Transverse colon (tissue), 4 donors: ENCODE measurements at places on chromosomes 16 and 17. TPM values are rescaled to one million over a fixed set of nuclear protein-coding genes. Genes with fewer than 3 reads are reported as not detected.

Gene TBC1D3G
- total RNA-seq: not detected

Gene GAS7
- total RNA-seq: 13.3 TPM

Gene NPIPA8
- not detected for total RNA-seq

Gene MYO1D
- 569 TPM for total RNA-seq

Gene TGFB1I1
- total RNA-seq: 43.0 TPM

Gene OR1A1
- not detected for total RNA-seq

Gene IL34
- not detected for total RNA-seq

Gene TNS4
- total RNA-seq: 1.2 TPM

Gene KLHL10
- total RNA-seq: not detected

DNA sequence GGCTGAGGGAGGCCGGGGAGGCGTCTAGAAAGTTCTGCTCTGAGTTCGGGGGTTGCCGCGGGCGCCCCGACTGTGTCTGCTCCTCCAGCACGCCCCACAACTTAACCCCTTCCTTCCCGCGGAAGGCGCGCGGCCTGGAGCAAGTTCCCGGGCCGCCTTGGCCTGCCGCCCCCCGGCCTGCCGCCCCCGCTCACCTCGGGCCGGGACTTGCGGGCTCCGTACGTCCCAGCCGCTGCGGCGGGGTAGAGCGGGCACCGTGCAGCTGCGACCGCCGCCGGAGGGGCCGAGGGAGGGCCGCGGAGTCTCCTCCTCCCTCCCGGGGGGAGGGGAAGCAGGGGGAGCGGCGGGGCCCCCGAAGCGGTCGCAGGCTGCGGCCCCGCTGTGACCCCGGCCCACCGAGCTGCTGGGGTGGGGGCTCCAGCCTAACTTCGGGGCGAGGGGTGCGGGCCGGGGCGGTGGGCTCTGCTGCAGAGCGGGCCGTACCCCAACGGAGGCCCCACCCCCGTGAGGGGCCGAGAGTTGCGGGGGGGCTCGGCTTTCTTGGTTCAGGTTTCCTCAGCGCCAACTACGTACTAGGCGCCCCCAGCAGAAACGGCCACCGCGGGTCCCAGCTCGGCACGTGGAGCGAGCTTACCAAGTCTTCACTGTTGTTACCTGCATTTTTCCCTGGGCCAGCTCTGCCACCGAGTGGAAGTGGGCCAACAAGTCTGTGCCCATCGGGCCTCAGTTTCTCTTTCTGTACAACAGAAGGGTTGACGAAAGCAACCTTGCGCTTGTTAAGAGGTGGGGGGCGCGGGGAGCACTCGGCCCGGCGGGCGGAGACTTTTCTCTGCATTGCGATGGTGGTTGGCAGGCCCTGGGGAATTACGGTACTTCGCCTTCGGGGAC lies at the start of gene CCDC102A:
Gene CCDC102A, minus strand, starts transcription at position 266 of the 888 bp plus-strand sequence. CDS start 7,394 bp downstream, outside the sequence.
- no peak for DNase-seq

DNA sequence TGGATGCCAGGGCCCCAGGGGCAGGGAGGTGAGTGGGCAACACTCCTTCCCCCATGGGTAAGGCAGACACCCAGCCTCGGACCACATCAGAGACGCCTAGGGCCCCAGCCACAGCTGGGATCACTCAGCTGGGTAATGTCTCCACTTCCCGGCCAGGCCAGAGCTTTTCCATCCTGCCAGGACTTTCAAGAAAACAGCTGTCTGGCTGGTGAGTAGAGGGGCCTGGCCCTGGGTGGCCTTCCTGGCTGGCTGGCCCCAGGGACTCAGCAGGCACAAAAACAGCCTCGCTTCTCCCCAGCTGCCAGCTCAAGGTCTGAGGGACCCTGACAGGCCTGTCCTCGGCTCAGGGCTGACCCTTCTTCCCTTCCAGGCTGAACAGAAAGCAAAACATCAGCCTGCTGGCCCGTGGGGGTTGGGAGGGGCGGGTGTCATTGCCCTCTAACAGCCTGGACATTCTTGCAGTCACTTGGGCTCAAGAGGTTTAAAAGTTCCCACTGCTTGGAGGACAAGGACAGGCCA lies 45.3 kb upstream of the JPH3 start:
- no peak for DNase-seq

- DNase-seq: no peak
Measured at GRCh38 chr17:50213026-50214022, 11.9 kb upstream of the COL1A1 start.

DNA sequence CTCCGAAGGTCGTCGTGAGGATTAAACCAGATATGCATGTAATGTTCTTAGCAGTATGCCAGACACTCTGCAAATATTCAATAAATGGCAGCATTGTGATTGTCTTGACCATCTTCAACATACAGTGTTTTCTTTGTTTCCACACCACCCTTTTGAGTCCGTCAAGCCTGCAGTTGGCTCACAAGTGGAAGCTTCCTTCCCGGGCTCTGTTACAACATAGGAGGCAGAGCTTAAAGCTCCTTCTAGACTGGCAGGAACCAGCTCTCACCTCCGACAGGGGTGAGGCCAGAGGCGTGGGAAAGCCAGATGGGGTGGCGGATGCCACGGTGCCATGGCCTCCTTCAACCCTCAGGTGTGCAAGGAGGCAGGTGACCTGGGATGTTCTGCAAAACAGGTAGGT lies 138.3 kb downstream of the FOXL1 start:
- DNase-seq: no peak

DNA sequence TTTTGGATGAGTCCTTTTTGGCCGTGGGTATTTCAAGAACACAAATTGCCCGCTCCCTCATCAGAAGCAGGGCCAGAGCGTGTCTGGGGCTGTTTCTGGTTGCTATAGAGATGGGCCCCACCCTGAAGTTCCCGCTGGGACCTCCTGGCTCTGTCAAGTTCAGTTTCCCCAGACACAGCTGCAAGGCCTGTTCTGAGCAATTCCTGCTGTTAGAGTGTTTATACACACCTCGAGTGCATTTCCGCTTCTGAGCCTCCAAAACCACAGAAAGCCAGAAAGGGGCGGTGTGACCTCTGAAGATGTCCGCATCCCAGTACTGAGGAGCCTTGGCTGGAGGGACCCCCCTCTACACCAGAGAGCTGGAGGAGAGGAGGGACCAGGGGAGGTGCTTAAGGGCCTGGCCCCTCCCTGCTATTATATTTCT lies 9.3 kb upstream of the WBP2 start:
- DNase-seq: peak; percentile 75

DNA sequence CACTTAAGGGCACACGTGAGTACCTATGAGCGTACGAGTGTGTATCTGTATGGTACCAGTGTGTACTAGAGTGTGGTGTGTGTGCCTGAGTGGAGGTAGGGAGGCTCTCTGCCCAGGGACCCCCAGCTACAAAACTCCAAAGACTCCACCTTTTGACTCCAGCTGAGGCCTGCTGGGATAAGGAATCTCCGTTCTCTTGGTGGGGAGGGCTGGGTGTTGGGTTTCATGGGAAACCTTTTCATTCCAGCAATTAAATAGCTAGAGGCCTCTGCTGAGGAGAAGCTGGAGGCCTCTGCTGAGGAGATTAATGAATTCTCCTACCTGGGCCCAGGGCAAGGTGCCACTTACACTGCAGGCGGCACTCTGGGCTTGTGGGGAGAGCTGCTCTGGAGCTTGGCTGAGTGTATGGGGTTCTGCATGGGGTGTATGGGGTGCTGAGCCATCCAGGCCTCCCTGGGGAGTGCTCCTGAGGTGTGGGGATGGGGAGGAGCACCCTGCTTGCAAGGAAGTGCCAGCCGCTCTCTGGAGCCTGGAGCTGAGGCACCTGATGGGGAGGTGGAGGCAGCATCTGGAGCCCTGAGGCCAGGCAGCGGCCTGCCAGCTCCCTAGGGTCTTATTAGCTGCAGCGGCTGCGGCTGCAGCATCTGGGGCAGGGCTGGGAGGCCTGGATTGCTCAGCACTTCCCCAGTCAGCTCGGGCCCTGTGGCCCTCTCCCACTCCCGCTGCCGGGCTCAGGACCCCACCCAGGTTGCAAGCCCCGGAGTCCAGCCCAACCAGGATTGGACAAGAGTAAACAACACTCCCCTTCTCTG lies 4.6 kb downstream of the ANKRD13B start:
- DNase-seq: no peak

DNA sequence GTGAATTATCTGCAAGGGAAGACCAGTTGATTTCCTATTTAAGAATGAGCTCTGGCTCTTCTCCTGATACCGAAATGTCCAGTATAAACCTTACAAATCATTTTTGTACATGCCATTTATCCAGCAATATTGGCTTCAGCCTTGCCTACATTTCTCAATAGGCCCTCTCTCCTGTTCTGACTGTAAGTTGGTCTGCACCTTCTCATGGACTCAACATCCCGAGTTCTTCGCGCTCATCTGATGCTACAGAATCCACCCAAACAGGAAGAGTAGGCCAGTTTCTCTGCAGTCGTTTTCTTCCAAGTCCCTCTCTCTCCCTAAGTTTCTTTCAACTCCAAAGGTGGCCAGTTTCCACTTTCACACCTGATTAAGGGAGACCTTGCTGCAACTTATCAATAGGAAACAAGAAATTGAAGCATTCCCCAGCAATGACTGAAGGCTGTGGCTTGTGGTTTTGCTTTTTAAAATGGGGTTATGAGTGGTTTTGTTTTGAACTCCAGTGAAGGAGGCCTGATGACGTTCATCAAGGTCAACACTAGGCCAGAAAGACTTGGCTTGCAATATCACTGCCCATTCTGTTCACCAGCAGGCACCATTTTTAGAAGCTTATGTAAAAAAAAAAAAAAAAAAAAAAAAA lies 383.0 kb downstream of the MAF start:
- no peak for DNase-seq

DNA sequence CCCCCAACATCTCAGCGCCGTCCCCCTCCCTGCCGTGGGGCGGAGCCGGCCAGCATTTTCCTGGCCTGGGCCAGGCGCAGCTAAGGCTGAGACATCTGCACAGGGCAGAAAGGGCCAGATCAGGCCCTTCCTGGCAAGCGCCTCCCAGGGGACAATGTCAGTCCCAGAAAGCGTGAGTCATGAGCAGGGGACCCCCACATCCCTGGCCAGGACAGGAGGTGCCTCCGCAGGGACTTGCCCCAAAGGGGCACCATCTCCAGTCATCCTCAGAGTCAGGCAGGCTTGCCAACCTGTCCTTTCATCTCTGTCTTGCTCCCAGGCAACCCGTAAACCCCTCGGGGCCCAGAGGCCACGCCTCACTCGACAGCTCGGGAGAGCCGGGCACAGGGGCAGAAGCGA lies 43.2 kb downstream of the SOCS1 start:
- no peak for DNase-seq

- no peak for DNase-seq
Measured at GRCh38 chr17:79985943-79986391, 49.7 kb downstream of the TBC1D16 start.

DNA sequence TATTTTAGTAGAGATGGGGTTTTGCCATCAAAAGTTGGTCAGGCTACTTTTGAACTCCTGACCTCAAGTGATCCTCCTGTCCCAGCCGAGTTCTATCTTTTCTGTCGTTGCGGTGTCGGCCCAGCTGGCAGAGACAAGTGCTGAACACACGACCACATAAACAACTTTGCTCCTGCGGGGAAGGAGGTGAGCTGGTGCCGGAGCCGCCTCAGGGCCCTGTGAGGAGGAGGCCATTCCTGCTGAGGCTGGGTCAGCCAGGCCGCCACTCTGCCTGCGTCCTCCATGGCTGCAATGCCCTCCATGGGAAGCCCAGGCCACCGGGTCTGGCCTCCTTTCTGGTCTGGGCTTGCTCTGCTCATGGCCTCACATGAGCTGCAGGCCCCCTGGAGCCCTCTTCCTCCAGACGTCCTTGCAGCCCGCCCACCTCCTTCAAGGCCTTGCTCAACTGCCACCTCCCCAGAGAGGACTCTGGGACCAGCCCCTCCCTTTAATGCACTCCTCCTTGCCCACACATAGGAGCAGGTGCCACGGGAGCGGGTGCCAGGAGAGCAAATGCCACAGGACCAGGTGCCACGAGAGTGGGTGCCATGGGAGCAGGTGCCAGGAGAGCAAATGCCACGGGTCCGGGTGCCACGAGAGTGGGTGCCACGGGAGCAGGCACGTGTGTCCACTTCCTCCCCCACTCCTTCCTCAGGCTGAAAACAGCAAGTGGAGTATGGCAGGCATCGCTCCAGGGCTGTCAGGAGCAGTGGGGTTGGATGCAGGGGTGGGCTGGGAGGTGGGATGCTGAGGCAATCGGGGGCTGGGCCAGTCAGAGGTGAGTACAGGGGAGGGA lies 28.4 kb upstream of the CBFA2T3 start:
- DNase-seq: no peak

DNA sequence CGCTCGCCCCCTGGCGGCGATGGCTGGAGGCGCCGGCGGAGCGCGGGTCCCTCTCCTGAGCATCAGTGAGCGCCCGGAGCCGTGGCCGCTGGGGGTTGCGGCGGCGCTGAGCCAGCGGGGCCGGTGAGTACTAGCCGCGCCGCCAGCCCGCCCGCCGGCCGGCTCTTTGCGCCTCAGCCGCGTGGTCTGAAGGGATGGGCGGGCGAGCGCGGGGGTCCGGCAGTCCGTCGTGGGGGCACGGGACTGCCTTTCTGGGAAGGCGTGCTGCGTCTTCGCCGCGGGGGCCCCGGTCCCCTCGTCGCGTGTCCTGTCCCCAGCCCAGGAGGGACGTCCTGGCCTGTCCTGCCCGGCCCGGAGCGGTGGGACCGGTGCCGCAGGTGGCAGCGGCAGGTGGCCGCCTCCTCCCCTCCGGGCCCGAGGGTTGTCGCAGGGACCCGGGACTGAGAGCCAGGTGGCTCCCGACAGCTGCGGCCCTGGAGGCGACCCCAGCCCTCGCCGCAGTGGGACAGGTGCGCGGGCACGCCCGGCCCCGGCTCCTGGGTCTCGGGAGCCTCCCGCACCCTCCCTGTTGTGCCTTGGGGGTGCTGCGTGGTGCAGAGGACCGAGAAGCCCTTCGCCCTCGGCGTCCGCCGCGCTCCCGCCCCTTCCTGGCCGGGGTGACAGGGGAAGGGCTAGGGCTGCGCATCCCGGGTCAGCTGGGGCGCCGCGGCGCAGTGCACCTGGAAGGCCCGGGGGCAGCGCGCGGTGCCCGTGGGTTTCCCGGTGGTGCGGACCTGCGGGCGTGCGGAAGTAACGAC lies at the start of gene SPECC1:
Gene SPECC1, plus strand, starts transcription at position 58 of the 797 bp plus-strand sequence. CDS start 87,293 bp downstream, outside the sequence.
- peak; percentile 86 for DNase-seq

- DNase-seq: no peak
Measured at GRCh38 chr16:67746846-67747245, 27.7 kb upstream of the GFOD2 start.

DNA sequence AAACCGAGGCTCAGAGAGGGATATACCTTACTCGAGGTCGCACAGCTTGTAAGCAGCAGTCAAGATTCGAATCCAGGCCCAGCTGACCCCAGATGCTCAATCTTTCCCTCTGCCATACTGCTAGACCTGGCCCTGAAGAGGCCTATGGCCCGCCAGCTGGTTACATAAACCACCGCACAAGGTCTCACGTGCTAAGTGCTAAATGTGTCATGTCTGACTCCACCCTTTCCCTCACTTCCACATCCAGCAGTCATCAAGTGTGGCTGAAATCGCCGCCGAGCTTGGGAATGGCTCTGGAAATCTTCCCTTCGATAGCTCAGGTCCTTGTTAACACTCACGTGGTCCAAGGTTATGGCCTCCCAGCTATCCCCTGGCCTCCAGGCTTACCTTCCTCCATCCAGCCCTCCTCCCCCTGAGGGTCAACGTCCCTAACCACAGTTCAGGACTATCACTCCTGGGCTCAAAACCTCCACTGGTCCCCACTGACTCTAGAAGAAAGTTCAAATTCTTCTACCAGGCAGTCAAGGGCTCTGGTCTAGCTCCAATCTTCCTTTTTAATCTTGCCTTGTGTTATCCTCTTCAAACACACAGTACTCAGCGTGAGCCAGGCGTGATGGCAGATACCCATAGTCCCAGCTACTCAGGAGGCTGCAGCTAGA lies 3.5 kb downstream of the ZBTB4 start:
- DNase-seq: peak; percentile 43
